Activated T-cell treated with anti-CD3 and anti-CD28 coated beads, Interleukin-2, amount 50 U/mL, for 24 hours (primary cell): ENCODE measurements at places on chromosomes 1 and 21.

DNA sequence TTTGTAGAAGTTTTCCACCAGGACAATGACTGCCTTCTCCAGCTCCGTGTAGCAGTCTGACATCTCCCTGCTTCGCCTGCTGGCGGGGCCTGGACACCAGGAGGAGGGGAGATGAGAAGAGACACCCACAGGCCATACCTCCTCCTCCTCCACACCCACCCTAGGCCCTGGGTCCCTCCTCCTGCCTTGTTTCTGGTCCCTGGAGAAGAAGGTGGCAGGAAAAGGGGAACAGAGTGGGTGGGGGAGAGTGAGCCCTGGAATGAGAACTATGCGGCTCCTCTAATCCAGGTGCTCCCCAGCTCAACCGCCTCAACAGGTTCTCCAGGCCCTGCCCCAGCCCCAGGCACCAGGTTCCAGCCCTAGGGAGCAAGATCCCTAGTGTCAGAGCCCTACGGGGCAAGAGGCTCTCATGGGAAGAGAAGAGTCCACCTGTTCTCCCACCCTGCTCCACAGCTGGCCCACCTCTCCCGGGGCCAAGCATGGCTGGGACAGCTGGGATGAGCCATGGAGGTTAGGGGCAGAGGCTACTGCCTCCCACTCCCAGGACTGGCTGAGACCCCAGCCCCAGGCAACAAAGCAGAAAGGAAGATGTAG is 4.8 kb downstream of the S100A16 start:
- no peak for DNase-seq

- DNase-seq, result no peak
Measured at GRCh38 chr1:47104816-47105215, 32.4 kb upstream of the CYP4A22 start.

GRCh38 chr1:214271174-214271858 is 9.6 kb upstream of the SMYD2 start:
- DNase-seq, result no peak

DNA sequence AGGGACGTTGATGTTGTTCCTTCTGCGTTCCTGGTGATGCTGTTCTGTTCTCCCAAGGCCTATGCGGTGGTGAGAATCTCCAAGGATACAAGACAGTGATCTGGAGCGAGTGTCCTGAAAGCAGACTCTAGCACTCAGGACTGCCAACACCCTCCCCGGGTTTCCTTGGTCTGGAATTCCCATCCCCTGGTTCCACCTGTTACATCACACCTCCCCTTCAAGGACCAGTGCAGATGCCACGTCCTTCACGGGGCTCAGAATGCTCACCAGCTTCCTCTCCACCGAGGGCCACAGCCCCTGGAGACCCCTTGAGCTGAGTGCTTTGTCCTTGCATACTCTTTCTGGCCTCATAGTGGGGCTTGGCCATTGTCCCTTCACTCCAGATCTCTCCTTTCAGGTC is 43.5 kb downstream of the B3GALT5 start:
- DNase-seq, result no peak

- no peak for DNase-seq
Measured at GRCh38 chr1:197922070-197922390, 4.9 kb downstream of the LHX9 start.
